ENCODE measurements at places on chromosomes 1 and 21.
A peak's percentile ranks its signal among the peaks of the same experiment; 100 is the strongest.

GRCh38 chr1:14561014-14561693, 37.3 kb upstream of the KAZN start:
- DNase-seq = no peak

GRCh38 chr1:231610388-231610787, 16.2 kb upstream of the DISC1 start:
- no peak for DNase-seq

DNA sequence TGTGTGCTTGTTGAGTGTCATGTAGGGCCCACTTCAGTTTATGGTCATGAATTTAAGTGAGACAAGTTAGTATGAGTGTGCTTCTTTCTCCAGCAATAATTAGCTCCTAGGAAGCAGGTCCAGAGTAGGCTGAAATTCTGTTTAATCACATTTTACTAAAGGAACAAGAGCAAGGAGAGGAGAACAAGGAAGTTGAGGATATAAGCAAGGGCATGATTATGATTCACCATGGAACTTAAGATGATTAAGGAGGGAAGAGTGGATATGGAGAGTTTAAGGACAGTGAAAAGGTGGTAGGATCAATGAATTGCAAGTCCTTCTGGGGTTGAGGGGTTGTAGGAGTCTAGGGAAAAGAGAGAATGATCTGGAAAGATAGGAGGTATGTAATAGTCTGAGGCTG, 3.1 kb upstream of the DIPK1A start:
- no peak for DNase-seq

DNA sequence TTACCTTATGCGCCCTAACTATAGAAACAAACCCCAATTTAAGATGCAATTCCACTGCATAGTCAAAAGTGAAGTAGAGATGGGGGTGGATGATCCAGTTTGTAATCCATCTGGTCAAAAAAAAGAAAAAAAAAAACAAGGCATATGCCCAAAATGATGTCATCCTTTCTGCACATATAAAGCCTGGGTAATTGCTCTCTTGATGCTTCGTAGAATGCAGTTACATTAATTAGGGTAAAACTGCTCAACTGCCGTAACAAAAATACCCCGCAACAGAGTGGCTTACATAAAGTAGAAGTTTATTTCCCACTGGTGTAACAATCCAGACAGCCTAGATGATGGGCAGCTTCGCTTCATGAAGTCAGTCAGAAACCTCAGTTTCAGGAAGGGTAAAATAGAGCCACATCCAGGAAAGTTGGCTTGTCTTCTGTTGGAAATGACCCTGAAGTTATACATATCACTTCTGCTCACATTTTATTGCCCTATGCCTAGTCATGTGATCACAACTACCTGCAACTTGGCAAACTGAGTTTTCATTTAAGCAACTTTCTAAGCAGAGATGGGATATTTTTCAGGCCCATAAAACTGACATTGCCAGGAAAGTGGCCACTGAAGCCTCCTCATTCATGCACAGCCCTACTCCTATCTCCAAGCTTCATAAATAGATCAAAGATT, 221.7 kb downstream of the C1orf94 start:
- DNase-seq = no peak

GRCh38 chr1:25871086-25871703, 4.3 kb downstream of the PAQR7 start:
- DNase-seq = no peak

DNA sequence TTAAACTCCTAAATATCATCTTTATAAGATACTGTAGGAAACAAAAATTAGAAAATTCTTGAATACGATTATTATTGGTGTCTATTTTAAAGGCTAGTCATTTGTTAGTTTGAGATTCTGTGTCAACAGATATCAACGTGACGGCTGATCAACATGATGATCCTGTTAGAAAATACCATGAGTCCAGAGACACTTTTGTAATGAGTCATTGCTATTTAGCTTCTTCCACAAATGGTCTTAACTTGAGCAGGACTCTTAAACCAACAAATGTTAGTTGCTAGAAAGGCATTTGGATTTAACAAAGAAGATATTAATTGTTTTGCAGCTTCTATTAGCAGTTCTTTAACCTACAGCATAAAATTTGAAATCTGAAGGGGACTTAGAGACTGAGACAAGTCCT, 131.2 kb downstream of the TGFB2 start:
- DNase-seq = no peak

GRCh38 chr1:226100436-226101391, 38.2 kb downstream of the H3-3A start:
- DNase-seq = no peak

- DNase-seq = no peak
Observed at GRCh38 chr1:195105281-195105680, 1503.0 kb downstream of the KCNT2 start.

DNA sequence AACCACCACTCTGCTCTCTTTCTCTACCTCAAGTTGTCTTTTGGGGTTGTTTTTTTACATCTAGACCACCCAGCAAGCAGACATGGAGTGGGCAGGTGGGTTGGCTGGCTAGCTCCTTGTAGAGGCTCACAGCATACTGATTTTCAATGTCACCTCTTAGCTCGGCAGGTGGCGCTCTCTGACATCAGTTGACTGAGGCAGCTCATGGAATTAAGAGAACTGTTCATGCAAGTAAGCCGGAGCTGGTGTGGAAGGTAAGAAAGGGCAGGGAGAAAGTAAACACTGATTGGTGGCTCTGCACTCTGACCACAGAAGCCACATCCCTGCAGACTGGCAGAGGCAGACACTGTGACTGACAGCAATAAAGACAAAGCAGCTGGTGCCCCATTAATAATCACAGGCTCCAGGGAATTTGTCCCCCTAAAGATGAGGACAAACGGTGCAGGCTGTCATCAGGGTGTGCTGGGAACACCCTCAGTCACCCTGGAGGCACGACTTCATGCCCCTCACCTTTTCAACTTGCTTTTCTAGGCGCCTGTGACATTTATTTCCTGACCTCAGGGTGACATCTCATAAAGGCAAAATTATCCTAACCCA, 226.8 kb downstream of the LMX1A start:
- DNase-seq = no peak

GRCh38 chr1:231590453-231591198, 36.0 kb upstream of the DISC1 start:
- DNase-seq = no peak

DNA sequence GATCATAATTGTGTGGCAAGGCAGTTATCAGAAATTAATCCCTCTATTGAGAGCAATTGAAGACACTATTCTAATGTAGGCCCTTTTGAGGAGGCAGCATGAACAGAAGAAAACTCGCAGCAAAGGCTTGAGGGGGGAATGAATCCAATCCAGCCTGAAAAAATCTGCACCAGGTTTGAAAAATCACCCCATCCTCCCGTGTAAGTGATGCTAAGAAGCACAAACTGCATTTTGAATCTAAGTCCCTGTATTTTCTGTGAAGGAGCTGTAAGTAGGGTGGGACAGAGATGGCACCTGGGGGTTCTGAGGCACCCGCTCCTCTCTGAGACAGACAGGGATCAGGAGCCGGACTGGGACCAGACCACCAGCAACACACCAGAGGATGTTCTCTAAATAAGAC, at the start of gene CRB1:
CRB1 (plus strand) TSS at position 241 of the 400 bp plus-strand sequence. CDS start 161 bp downstream, outside the sequence.
- DNase-seq = no peak

- no peak for DNase-seq
Observed at GRCh38 chr1:168772428-168773060, 43.5 kb upstream of the DPT start.

- no peak for DNase-seq
Observed at GRCh38 chr1:44025816-44026215, 5.4 kb downstream of the SLC6A9 start.

GRCh38 chr1:198234520-198235251, 77.9 kb downstream of the NEK7 start:
- no peak for DNase-seq

GRCh38 chr1:165381745-165382505, 25.4 kb upstream of the LMX1A start:
- no peak for DNase-seq

DNA sequence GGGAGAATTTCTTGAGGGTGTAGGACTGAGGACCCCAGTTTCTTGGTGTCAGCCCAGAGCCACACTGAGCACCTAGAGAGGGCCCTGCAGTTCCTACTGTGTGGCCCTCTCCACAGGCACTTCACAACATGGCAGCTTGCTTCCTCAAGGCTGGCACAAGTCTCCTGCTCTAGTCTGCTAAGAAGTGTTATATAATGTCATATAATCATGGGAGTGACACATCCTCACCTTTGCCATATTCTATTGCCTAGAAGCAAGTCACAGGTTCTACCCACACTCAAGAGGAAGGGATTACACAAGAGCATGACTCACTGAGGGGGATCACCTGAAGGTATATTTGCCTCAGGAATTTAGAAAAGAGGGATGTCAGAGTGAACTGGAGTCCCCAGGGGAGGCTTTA, 5.5 kb upstream of the SNX27 start:
- DNase-seq = no peak

DNA sequence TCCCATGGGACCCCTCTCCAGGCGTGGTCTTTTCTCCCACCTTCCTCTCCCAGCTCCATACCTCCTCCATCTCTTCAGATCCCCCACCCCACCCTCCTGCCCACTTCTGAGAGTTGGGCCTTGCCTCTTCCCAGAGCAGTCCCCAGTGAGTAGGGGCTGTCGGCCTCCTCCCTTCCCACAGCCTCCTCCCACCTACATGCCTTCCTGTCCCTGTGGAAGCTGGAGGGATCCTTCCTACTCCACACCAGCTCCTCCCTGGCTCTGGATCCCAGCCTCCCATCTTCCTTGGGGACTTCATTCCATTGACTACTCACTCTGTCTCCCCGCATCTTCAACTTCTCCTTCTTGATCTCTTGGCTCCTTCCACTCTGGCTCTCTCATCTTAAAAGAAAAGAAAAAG, 24.9 kb downstream of the KCNQ4 start:
- no peak for DNase-seq

- no peak for DNase-seq
Observed at GRCh38 chr21:26405071-26405470, 168.0 kb downstream of the CYYR1 start.

GRCh38 chr1:153261281-153262069, 2.0 kb downstream of the LORICRIN start:
- no peak for DNase-seq

GRCh38 chr1:71587961-71588360, 507.1 kb upstream of the ZRANB2 start:
- peak; percentile 15 for DNase-seq

GRCh38 chr1:209609791-209610630, 26.5 kb downstream of the CAMK1G start:
- no peak for DNase-seq

GRCh38 chr1:56773341-56774066, 45.7 kb downstream of the FYB2 start:
- DNase-seq = no peak

- DNase-seq = peak; percentile 77
Observed at GRCh38 chr1:91732291-91733107, 153.5 kb downstream of the TGFBR3 start.

GRCh38 chr1:12496154-12496961, 121.7 kb downstream of the DHRS3 start:
- no peak for DNase-seq

GRCh38 chr1:175927944-175928343, 184.5 kb upstream of the TNR start:
- no peak for DNase-seq

- DNase-seq = no peak
Observed at GRCh38 chr1:48718116-48718630, 58.5 kb downstream of the BEND5 start.

DNA sequence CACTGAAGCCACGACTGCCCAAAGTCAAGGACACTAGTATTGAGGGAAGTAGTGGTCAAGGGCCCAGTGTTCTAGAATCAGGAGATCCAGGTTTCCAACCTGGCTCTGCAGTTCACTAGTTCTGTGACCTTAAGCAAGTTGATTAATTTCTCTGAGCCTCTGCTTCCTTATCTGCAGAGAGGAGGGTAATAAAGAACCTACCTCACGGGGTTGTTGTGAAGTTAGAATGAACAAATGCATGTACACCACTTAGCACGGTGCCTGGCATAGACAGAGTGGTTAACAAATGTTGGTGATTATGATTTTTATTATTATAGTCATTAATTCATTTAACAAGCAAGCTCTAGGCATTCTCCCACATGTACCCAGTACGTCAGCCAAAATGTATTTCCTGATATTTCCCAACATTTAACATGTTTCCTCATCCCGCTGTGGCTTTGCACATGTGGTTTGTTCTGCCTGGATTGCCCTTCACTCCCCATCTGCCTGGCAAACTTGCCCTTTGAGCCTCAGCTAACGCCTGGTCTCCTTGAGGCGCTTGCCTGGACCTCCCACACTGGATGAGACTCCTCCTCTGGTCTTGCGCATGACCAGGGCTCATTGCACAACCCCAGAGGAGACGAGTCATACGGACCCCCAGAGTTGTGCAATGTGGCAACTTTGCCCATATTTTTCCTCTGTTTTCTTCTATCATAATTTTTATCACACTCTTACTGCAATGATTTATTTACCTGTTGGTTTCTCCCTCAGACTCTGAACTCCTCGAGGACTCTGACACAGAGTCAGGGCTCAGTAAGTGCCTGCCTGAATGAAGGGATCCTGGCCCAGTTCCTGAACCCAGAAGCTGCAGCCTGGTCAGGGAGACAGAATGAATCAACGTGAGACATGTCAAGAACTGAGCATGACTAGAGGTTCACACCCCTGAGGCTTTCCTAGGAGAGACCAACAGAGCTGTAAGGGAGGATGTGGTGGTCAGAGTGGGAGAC, 20.7 kb upstream of the MFSD2A start:
- peak; percentile 72 for DNase-seq

- DNase-seq = no peak
Observed at GRCh38 chr1:172530000-172530399, 3.0 kb upstream of the SUCO start.

- no peak for DNase-seq
Observed at GRCh38 chr21:40658311-40658710, 188.6 kb downstream of the DSCAM start.
